Activated CD8-positive, alpha-beta memory T cell treated with anti-CD3 and anti-CD28 coated beads for 1 hour (primary cell): ENCODE measurements at places on chromosomes 7 and 10.

DNA sequence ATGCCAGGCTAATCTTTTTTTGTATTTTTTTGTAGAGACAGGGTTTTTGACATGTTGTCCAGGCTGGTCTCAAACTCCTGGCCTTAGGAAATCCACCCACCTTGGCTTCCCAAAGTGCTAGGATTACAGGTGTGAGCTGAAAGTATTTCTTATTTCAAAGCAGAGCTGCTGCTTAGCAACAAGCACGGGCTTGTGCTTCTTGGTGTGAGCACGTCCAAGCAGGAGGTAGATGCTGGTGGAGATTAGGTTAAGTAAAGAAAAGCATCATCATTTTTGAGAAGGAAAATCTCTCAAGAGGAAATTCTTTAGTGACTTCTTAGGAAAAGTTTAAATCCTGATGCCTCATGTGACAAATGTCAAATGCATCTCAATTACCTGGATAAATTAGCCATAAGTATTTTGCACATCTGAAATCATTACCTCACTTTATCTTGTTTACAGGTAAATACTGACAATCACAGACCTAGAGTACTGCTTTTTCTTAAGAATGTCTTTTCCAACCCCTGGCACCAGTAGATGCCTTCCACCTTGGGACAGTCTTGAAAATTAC, 431.8 kb upstream of the FZD8 start:
- DNase-seq: no peak

GRCh38 chr10:119860866-119861607, 11.6 kb downstream of the MCMBP start:
- no peak for DNase-seq

- no peak for DNase-seq
These were observed 25.4 kb downstream of the PDGFA start for GRCh38 chr7:494259-494687.

DNA sequence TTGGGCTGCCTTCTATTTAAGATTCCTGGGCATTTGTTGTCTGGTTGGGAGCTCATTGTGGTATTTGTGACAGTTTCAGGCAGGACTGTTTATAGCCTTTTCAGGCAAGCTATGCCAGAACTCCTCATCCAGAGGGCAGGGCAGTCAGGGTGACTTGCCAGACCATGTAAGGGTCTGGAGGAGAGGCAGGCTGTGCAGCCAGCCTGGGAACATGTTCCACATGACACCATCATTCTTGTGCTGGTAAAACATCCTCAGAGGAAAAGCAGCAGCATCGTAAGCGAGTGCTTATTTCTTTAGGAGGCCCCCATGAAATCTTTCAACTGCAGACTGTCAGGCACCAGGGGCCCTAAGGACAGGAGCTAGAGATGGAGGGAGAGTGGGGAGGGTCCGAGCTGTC, 44.0 kb upstream of the SORBS1 start:
- DNase-seq: no peak

DNA sequence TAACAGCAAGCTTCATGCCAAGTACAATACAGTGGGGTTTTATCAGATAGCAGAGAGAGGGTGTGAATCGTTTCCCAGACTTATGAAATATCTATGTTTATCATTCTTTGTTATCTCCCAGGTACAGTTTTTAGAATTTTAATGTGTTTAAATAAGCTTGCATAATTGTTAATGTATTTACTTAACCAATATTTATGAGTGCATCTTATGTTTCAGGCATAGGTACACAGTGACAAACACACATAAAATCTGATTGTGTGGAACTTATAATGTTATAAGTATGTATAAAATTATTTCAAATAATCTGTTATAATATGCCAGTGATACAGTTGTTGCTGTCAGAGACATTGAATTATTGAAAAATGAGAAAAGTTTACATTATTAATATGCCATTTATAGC, 1011.4 kb upstream of the C7orf33 start:
- DNase-seq: no peak
